Activated naive CD8-positive, alpha-beta T cell treated with anti-CD3 and anti-CD28 coated beads, Interleukin-2, amount 10 ng/mL, durations not matched to agents 7 days and 5 days (primary cell): ENCODE measurements at places on chromosomes 2 and 18.

DNA sequence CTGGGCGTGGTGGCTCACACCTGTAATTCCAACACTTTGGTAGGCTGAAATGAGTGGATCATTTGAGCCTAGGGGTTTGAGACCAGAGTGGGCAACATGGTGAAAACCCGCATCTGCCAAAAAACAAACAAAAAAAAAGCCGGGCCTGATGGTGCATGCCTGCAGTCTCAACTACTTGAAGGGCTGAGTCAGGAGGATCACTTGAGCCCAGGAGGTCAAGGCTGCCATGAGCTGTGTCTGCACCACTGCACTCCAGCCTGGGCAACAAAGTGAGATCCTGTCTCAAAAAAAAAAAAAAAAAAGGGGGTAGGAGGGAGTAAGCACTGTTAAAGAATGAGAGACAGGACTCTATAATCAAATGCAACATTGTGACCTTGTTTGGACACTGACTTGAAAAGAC is 54.6 kb downstream of the HDLBP start:
- DNase-seq: no peak

DNA sequence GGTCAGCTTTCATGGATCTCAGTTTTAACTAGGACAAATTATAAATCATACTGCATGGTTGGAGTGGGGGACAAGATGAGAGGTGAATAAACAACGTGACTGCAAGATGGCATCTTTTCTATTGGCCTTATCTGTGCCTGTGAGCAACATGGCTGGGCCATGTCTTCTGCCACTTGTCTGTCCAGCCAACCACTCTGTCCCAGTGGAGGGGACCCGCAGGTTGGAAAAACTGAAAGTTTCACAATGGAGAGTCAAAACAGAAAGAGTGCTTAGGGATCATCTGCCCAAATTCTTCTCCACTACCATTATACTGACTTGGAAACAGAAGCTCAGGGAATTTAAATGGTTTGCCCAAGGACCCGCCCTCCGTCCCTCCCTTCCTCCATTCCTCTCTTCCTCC is 104.1 kb downstream of the ALK start:
- DNase-seq: no peak

DNA sequence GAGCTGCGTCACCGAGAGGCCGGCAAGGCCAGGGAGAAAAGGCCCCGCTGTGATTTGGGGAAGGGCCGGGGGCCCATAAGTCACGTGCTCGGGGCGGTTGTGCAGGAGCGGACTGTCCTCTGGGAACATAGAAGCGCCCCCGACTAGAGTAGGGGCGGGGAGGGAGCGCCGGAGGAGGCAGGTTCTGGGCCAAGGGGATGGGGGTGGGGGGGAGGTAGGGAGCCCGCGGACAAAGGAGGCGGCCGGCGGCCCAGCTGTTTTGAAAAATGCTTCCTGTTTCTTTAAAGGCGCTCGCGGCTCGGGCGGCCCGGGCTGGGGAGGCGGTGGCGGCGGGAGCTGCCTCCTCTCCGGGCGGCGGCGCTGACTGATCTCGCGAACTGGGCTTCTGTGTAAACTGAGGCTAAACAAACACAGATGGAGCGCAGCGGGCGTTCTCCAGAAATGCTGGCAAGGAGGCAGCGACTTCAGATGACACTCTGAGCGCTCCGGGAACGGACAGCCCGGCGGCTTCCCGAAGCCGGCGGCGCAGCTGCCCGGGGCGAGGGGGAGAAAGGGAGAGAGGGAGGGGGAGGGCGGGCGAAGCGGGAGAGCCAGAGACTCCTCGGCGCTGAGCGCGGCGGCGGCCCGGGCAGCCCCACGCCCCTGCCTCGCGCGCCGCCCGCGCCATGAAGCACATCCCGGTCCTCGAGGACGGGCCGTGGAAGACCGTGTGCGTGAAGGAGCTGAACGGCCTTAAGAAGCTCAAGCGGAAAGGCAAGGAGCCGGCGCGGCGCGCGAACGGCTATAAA is at the start of gene ATOH8:
ATOH8 (plus strand) TSS at position 467 of the 788 bp plus-strand sequence; CDS start at position 666, 199 bp downstream.
- DNase-seq: peak; percentile 68

DNA sequence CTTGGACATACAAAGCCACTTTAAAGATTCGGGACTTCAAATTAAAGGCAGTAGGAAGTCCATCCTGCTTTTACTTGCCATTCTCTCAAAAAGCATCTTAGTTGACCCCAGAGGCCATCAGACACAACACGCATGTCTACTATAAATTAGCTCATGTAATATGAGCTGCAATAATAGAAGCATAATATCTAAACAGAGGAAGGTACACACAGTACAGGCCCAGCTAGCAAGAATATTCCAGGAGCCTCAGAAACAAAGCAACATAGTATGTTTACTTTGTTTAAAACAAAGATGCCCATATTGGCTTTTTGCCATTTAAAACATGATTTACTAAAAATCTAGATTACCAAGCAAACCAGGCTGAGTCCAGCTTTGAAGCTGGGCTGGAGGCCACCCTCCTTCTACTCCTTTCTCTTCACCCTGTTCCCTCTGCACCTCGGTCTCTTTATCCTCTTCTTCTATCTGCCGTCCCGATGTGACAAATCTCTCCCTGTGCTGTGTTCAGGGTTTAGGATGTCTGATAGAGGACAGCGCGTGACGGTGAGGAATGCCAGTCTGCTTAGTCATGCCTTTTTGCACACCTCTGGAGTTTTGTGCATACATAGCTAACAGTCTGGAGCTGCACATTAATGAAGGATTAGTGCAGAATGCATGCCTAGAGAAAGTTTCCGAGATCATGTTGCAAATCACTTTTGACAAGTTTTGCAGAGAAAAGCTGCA is 28.2 kb downstream of the DTNA start:
- no peak for DNase-seq

GRCh38 chr2:148184976-148185375 is 164.1 kb downstream of the MBD5 start:
- DNase-seq: no peak

DNA sequence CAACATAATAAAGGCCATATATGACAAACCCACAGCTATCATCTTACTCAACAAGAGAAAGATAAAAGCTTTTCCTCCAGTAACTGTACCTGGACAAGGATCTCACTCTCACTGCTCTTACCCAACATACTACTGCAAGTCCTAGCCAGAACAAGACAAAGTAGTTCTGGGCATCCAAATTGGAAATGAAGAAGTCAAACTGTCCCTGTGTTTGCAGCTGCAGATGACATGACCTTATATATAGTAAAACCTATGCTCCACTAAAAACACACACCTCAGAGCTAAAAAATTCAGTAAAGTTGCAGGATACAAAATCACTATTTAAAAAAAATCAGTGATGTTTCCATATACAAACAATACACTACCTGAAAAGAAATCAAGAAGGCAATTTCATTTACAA is 32.2 kb downstream of the USP34 start:
- DNase-seq: no peak

GRCh38 chr2:237901932-237902850 is 42.8 kb downstream of the RAMP1 start:
- no peak for DNase-seq

- DNase-seq: peak; percentile 45
These were observed 340 bp downstream of the SLC40A1 start for GRCh38 chr2:189580241-189580651.

GRCh38 chr2:64975232-64975821 is 13.9 kb upstream of the SLC1A4 start:
- no peak for DNase-seq

DNA sequence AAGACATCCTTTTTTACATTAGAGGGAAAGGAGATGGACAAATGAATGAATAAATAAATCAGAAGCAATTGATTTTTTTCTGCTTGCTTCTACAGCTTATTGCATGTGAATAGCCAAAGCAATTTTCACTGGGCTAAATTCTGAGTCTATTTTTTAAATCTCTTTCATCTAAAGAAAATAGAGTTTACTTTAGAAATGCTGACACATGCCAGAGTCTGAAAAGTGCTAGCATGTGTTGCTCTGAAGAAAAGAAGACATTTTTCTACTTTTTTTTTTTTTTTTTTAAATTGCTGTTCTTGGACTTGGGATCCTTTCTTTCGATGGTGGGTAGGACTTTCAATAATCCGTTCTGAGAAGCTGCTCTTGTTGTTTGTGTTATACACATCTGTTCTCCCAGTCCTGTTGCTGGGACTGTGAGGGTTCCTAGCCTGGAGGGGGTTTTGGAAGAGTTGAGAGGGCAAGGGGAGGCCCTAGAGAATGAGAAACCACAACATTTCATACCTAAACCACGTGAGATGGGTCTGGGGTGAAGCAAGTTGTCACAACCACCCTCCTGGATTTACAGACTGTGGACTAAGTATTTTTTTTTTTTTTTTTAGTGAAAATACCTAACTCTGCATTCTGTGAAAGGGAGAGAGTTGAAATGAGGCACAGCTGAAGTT is 193.5 kb downstream of the PRKCE start:
- DNase-seq: no peak

- no peak for DNase-seq
These were observed 729.1 kb downstream of the BCL11A start for GRCh38 chr2:59824314-59824713.

- no peak for DNase-seq
These were observed 188.2 kb downstream of the PRKCE start for GRCh38 chr2:45839508-45840251.

GRCh38 chr18:35455926-35456763 is 41.6 kb downstream of the INO80C start:
- no peak for DNase-seq

DNA sequence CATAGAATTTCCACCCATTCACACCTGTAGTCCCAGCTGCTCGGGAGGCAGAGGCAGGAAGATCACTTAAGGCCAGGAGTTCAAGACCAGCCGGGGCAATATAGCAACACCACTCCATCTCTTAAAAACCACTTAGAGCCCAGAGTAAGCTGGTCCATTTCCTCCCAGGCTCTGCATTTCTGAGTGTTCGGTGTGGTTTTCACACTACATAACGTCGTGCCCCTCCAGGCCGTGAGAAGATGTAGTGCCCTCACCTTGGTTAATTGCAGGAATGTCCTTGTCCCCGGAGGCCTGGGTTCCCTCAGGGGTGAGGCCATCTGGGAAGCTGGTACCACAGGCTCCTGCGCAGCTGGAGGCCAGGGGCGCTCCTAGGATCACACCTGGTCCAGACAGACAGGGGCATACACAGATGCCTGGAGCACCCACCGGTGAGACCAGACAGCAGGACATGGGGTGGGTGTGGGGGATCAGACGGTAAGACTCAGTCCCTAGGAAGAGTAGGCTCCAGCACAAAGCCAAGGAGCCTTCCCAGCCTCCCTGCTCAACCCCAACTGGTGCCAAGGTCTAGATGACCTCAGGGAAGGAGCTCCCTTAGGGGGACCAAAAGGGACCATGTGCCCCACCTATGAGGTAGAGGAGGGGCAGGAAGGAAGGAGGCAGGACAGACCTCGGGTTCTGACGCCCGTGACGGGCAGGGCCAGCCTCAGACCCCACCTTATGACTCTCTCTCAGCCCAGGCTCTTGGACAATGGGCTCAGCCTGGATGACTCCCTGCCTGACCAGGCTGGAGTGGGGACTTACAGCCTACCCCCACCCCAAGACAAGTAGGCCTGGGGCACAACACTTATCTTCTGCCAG is 752 bp downstream of the ASTL start:
- no peak for DNase-seq

- DNase-seq: no peak
These were observed 218.0 kb upstream of the COPS8 start for GRCh38 chr2:236867441-236868260.

DNA sequence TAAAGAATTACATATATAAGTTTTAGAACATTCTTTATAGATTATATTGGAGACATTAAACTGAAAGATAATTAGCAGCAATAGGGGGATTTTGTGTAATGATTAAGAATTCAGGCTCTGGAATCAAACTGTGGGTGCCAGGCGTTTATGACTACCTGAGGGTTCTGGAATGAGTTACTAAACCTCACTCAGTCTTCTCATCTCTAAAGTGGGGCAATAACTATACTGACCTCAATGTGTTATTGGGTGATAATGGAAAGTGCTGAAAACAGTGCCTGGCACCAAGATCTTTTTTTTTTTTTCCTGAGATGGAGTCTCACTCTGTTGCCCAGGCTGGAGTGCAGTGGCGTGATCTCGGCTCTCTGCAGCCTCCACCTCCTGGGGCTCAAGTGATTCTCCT is 7.2 kb downstream of the SERPINB8 start:
- DNase-seq: no peak
